ENCODE measurements at places on chromosomes 16 and 17.

GRCh38 chr16:359067-359763 lies 6.7 kb upstream of the AXIN1 start:
- no peak for DNase-seq

- DNase-seq: no peak
Observed at GRCh38 chr16:539901-540530, 12.5 kb downstream of the CAPN15 start.

GRCh38 chr17:68955181-68955841 lies at the start of gene ABCA8:
Gene ABCA8, minus strand, starts transcription at chr17:68955392. Its CDS starts 13,358 bp downstream, at chr17:68942034.
- no peak for DNase-seq

DNA sequence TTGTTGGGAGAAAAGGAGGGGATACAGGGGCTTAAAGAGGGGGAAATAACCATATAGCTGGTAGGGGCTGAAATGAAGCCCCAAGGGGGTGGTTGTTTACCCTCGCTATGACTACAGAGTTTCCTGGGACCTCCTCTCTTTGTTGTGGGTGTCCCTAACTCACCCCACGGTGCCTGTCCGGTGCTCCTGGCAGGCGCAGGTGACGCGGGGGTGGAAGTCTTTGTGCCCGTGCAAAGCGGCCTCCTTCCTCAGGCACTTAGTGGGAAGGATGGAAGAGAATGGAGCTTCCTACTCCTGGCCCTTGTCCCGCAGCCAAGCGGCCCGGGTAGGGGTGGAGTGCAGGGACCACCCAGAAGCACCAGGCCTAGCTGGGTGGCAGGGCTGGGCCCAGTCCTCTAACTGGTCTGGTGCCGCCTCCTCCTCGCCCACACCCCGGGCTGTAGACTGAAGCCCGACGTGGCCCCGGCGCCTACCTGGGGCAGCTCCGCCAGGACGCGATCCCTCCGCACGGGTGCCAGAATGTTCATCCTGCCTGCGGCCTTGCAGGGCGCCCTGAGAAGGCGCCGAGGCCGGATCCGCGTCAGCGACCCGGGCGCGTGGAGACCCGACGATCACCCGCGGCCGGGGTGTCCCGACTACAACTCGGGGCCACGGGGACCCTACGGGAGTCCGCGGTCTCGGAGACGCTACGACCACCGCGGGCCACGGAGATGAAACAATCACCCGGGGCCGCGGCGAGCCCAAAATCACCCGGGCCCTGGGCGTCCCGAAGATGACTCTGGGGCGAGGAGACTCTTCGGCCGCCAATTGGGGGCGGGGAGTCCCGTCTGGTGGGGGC lies 709 bp downstream of the RAB34 start:
- no peak for DNase-seq

GRCh38 chr16:20610892-20611349 lies 34.8 kb upstream of the ACSM2B start:
- no peak for DNase-seq

- no peak for DNase-seq
Observed at GRCh38 chr16:64184156-64184555, 937.7 kb downstream of the CDH11 start.

DNA sequence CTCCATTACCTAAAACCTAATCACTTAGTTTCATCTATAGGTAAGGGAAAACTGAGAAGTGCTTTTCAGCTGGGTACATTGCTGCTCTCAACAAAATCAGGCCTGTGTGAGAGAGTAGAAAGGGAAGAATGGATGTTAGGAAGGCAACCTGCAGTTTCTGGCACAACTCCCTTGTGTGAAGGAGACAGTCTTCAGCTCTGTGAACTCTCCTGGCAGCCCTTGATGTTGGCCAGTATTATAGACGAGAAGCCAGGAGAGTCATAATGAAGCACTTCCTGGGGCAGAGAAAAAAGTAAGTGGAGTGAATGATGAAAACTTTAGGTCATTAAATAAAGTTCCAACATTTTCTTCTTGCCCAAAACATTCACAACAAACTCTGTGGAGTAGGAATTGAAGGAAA lies 260.1 kb downstream of the IRX3 start:
- no peak for DNase-seq

GRCh38 chr16:27114006-27114405 lies 47.3 kb downstream of the C16orf82 start:
- DNase-seq: no peak

All from GF-D8 (cell line).